Daoy (cell line): ENCODE measurements at places on chromosomes 6 and 20. TPM values are rescaled to one million over a fixed set of nuclear protein-coding genes. Genes with fewer than 3 reads are reported as not detected.

Gene MYMX
- not detected in 2 replicates for total RNA-seq

Gene LAMA2
- total RNA-seq: 0.46 and 0.65 TPM in 2 replicates

Gene COL10A1
- total RNA-seq: 0.17 TPM in 1 of 2 replicates, not detected in the other

Gene THEMIS
- total RNA-seq: not detected in 2 replicates

Gene KCNK5
- total RNA-seq: 5.2 and 7.1 TPM in 2 replicates

GRCh38 chr6:119157506-119157815 lies 79.0 kb upstream of the FAM184A start:
- DNase-seq: no peak

DNA sequence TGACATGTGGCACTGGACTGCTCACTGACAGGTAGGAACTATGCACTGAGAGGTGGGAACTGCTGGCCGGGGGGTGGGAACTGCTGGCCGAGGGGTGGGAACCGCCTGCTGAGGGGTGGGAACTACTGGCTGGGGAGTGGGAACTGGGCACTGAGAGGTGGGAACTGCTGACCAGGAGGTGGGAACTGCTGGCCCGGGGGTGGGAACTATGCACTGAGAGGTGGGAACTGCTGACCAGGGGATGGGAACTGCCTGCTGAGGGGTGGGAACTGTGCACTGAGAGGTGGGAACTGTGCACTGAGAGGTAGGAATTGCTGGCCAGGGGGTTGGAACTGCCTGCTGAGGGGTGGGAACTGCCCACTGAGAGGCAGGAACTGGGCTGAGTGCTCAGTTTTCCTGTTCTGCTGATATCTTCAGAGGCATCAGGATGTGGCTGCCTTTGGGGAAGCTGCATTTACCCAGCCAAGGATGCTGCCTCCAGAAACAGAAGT lies 90.2 kb downstream of the THBS2 start:
- DNase-seq: peak; percentile 39

GRCh38 chr20:45967551-45968080 lies 4.4 kb downstream of the ZNF335 start:
- no peak for DNase-seq

- no peak for DNase-seq
These were observed 51.9 kb downstream of the FAM120B start for GRCh38 chr6:170358496-170358895.

- DNase-seq: no peak
These were observed 237.1 kb downstream of the SMOC2 start for GRCh38 chr6:168678077-168678476.

DNA sequence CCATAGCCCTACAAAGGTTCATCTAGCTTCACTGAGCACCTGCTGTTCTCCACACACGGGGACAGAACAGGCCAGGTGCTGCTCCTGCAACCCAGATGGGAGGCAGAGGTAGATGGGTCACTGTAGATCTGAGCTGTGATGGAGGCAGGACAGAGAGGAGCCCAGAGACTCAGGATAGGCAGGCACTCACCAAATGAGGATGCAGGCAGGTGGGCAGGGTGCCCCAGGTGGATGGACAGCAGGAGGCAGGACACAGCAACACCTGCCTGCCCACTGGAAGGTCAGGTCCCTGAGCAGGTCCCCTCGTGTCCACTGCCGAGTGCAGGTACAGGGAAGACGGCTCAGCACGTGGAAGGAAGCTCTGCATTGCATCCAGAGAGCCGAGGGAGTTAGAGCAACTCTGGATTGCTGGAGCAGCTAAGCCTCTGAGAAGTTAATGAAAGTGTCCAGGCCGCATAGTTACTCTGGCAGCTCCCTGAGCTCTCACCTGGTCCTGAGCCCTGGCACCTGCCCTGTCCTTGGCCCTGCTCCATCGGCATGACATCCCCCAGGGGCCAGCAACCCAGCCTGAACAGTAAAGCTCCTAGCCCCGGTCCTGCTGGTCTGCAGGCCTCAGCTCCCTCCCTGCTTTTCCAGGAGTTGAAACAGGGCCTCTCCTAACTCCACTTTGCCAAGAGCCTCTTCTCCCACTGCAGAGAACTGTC lies 4.9 kb upstream of the YTHDF1 start:
- no peak for DNase-seq

GRCh38 chr20:7454047-7454446 lies 486.2 kb downstream of the HAO1 start:
- DNase-seq: no peak
